Activated gamma-delta T cell treated with Interleukin-2 at 50 U/mL for 16 hours (primary cell): ENCODE measurements at places on chromosomes 1 and 21.

DNA sequence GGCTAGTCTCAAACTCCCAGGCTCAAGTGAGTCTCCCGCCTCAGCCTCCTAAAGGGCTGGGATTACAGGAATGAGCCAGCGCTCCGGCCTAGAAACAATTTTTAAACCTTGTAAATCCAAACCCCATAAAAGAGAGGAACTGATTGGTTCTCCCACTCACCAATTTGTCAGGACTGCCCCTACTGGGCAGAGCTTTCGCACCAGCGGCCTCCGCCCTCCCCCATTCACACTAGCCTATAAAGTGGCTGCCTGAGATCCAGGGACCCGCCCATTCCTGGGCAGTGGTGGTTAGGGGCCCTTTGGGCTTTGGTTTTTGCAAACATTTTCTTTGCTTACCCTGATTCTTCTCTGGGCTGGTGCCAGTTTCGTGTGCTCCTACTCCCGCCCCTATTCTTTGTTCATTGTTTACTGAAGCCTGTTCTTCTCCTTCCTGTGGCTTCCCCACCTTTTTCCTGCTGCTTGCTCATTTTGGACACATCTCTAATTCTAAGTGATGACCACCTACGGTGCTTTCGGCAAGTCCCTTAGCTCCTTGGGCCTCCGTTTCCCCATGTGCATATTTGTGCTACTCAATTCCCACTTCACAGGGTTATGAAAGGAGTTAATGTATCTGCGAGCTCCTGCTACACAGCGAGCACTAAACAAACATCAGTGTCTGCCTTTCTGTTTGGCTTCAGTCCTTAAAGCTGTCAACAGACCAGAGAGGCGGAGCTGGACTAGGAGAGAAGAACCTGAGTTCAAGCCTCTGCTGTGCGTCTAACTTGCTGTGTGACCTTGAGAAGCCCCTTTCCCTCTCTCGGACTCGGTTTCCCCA is 39.8 kb upstream of the CLIC4 start:
- no peak for DNase-seq

- peak; percentile 21 for DNase-seq
Measured at GRCh38 chr1:11062965-11063401, 3.2 kb upstream of the SRM start.

GRCh38 chr21:34871026-34871908 is 177.8 kb downstream of the RUNX1 start:
- DNase-seq: no peak

DNA sequence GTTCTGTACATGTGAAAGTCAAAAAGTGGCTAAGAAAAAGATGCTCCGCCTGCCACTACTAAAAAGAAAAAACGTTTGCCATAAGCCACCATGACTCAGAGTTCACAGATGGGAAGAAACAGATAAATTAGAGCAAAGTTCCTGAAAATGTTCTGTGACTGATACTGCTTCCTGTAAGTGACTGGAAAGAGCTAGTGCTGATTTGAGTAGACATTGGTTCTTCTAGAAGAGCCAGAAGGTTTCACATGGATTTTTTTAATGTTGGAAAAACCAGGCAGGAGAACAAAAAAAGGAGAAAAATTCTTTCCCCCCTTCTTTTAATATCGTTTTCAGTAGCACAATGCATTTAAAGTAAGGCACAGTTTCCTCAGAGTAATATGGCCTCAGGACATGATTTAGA is 221.4 kb downstream of the HLX start:
- DNase-seq: no peak

DNA sequence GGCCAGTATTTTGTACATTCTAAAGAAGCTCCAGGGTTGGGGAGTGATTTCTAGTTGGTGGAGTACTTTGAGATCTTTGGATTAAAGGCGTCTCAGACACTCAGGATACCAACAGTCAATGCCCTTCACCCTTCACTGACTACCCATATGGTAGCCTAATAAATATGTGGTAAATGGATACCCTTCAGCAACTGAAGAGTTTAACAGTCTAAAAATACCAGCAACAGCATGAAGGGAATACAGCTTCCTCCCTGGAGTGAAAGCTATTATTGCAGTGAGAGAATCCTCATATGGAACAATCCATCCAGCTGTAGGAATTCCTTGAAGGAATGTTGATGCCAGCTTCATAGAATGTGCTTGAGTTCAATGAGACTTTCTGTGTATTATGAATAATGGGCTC is 26.8 kb downstream of the DNAJC11 start:
- no peak for DNase-seq

DNA sequence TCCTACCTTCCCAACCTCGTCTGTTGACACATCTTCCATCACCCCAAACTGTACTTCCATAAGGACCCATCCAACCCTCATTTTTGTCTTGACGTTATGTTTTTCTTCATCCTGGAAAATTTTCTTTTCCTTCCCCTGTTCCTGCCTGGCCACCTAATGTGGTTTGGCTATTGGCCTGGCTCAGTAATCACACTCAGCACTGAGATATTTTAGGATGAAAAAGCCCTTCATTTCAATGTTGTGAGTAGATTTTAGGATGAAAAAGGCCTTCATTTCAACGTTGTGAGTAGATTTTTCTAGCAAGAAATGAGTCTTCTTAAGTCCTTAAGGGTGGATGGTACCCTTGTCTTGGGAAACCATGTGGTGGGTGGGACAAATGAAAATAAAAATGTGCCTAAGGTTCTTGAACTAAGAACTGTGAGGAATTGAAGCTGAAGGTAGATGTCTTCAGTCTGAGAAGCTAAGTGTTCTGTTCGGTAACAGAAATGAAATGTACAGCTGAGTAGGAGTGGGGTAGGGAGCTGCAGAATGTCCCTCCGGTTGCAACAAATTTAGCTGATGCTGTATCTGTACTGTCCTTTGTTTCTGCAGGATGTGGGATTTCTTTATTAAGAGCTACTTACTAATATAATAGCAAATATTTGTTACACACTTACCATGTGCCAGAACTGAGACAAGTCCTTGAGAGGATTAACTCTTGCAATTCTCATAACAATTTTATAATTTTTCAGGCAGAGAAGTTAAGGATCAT is 36.1 kb downstream of the DNTTIP2 start:
- DNase-seq: no peak

DNA sequence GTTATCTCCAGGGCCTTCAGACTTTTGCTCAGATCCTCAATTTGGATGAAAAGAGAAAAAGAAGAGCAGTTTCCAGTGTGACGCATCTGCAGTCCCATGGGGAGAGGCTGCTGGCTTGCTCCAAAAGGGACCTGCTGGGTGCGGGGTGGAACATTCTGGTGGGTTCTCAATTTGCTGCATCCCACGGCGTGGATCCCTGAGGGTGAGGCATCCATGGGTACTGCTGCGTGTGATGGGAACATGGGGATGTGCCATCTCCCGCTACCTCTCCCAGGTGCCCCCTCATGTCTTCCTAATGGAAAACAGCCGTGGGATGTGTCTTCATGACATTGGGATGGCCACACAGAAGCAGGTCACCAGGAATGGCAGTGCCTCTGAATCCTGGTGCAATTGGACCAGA is 221.3 kb upstream of the AJAP1 start:
- DNase-seq: no peak

DNA sequence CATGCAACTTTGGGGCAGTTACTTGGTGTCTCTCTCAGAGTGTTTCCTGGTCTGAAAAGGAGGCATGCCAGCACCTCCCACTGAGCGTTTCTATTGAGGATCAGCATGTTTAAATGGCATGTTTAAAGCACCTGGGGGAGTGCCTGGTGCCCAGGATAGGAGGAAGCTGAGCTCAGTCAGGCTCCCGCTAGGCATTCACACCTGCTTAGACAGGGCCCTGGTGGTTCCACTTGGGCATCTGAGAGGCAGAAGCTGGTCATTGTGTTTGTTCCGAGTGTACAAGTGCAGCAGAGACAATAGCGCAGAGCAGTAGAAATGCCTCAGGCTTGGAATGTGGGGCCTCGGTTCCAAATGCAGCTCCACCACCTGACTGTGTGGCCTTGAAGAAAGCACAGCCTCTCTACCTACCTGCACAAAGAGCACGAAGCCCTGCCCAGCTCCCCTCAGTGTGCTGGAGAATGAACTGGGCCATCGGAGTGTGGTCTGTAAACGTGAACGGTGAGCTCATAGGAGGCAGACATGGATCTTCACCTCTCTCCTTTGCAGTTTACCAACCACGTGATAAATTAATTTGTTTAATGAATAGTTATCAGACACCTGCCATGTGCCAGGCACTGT is 20.3 kb upstream of the TMEM222 start:
- no peak for DNase-seq

DNA sequence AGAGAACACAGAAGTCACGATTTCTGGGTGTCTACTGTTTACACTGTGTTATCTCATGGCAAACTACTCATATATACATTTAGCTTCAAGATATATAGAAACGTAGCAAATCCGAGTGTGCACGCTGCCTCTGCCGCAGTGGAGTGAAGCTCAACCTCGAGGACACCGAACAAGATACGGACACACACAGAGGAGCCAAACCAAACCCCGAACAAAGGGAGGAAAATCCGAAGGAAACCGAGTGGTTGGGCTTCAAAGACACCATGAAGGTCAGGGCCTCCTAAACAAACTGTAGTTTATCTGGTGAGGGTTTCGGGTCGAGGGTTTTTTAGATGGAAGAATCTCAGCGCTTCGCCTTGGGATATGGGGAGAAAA is 34.5 kb downstream of the SLC45A1 start:
- no peak for DNase-seq

DNA sequence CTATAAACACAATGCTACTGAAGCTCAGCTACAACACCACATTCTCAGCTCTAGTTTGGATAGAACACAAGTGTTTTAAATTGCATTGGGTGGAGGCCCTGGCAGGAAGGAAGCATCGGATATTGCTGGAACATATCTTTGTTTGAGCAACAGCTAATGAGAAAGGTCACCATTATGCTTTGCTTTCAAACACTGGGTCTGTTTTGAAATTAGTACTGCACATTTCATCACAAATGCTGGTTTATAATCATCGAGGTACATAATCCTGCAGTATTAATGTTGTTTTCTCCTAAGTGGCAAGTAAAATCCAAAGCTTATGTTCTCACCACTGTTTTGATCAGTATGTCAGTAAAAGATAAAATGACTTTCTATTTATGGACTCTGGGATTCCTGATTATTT is 61.5 kb upstream of the ARHGAP29 start:
- DNase-seq: no peak

- no peak for DNase-seq
Measured at GRCh38 chr21:45818276-45818903, 163.2 kb upstream of the COL6A1 start.

DNA sequence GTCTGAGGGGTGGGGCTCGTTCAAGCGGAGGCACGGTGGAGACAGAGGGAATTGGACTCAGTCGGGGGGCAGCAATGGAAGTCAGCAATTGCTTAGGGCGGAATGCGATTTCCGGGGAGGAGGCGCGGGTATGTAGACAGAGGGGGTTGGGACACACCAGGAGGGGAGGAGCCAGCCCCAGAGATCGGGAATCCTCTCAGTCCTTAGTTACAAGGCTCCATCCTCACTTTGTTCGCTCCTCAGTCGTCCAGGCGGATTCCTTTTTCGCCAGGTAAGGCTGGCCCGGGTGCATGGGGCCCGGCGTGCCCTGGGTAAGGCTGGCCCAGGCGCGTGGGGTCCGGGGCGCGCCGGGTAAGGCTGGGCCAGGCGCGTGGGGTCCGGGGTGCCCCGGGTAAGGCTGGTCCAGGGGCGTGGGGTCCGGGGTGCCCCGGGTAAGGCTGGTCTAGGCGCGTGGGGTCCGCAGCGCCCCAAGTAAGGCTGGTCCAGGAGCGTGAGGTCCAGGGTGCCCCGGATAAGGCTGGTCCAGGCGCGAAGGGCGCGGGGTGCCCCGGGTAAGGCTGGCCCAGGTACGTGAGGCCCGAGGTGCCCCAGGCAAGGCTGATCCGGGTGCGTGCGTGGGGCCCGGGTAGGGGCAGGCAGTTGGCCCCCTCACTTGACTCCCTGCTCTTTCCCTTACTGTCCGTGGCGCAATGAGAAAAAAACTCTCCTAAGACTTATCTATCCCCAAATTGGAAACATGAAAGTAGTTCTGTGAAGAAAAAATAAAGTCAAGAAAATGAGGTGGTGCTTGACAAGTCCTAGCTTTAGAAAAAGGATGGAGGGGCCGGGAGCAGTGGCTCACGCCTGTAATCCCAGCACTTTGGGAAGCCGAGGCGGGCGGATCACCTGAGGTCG is at the start of gene L1TD1:
TSS of gene L1TD1 (plus strand) at position 199 of the 894 bp plus-strand sequence. CDS start 11,780 bp downstream, outside the sequence.
- DNase-seq: no peak

DNA sequence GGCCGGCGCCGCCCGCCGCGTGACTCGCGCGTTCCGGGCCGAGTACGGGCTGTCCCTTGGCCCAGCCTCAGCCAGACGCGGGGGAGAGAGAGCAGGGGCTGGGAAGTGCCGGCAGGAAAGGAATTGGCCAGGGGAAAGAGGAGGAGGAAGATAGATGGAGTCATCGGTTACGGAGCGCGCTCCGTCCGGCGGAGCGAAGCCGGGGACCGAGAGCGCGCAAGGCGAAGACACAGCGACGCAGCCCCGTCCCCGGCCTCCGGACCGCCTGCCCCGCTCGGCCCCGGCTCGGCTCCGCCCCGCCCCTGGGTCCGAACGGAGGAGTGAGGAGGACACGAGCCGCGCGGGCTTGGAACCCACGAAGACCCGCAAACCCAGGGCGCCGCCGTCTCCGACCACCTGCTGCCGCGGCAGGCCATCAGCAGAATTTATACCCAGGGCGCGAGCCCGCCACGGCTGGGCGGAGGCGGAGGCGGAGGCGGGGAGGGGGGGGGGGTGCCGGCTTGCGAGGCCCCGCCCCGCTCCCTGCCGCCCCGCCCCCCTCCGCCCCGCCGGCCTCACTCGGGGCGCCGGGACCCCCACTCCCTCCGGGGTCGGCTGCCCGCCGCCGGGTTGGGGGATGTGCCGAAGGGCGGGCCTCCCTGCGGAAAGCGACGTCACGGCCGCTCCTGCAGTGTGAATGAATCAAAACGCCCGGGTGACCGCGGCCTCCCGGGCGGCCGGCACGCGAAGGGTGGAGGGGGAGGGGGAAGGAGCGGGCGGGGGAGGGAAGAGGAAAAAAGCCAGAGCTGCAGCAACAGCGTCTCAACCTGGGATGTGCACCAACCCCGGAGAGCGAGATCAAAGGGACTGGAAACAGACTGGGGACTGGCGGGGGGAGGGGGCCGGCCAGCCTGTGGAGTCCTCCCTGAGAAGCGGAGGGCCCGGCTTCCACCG is at the start of gene LHX4:
TSS of gene LHX4 (plus strand) at position 782 of the 933 bp plus-strand sequence. CDS start 266 bp downstream, outside the sequence.
- DNase-seq: no peak

- DNase-seq: no peak
Measured at GRCh38 chr1:49293016-49293415, 516.3 kb upstream of the BEND5 start.

DNA sequence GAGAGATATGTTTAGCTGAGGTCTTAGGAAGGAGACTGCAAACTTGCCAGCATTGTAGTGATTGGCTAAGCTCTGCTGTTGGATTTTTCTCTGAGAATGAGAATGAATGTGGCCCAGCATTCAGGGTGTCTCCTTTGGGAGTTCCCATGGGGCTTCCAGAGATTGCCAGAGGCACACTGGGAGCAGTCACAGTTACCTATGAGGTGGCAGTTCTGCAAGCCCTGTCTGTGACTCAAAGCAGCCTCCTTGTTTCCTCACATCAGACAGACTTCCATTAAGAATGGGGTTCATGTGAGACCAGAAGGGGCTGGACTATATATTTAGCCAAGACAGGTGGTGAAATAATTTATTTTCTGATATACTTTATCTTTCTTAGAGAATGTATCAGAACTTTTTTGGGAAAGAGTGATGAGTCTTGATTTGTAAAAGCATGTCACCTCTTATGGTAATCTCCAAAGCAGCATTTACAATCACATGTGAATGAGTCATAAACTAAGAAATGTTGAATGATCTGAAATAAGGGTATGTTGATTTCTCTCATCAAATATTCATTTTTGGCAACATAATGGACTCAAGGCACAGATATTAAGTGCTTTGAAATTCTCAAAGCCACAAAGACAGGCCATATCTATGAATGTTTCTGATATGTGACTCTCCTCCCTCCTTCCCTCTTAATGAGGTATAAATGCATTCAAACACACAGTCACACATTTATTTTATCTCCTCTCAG is 9.5 kb upstream of the SLC19A2 start:
- no peak for DNase-seq
